ENCODE measurements at places on chromosomes 1 and 21.

DNA sequence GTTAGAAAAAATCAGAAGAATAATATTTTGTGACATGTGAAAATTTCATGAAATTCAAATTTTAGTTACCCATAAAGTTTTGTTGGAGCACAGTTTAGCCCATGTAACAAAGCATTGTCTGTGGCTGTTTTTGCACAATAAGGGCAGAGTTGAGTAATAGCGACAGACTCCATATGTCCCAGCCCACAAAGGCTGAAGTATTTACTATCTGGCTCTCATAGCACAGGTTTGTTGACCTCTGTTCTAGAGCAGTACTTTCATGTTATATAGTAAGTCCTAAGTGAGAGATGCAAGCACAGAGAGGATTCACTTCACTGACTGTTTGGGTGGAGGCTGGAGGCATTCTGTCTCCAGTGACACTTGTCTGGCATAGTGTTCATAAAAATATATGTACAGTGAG is 6.8 kb downstream of the LAMC1 start:
- DNase-seq: no peak

- DNase-seq: no peak
Measured at GRCh38 chr1:3467096-3468036, 12.9 kb downstream of the ARHGEF16 start.

DNA sequence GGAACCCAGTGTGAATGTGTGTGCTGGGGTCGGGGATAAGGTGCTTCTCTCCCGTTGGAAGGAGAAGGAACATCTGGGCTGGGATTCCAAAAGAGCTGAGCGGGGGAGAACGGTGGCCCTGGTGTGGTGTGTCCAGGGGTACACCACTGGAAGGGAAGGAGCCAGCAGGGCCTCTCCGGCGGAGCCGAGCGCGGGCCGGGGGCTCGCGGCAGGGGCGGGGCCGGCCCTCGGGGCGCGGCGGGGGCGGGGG is 231 bp upstream of the RPS6KA1 start:
- no peak for DNase-seq

DNA sequence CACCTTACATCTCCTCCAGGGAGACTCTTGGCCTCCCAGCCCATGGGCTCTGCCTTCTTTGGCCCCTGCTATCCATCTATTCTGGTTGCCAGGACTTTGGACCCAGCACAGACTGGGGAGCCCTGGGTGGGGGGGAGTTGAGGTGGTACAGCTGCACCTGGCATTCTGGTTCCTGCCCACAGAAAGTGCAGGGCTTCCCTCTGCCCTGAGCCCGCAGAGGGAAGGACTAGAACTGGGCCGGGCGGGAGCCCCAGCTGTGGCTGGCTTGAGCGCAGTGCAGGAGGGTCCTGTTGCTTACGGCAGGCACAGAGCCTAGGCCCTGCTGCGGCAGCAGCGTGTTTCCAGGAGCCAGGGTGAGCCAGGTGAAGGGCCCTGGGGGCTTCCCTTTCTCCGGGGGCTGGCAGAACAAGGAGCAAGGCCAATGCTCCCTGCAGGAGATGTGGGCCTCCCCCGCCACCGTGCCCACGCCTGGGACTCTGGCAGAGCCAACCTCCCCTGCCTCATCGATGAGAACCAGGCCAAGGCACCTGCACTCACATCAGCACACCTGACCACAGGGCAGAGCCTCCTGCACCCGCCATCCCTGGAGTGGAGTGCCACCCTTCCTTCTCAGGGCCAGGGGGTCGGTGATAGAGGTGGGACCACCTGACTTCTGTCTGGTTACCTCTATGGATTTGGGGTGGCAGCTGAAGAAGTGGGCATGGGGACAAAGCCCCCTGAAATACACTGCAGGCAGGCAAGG is 16.1 kb downstream of the PARS2 start:
- DNase-seq: no peak

- no peak for DNase-seq
Measured at GRCh38 chr1:26234644-26235370, 807 bp downstream of the CEP85 start.

Measured in activated T-helper 1 cell treated with anti-CD3 and anti-CD28 coated beads, Interleukin-12 subunit alpha, Interleukin-12 subunit beta, Interleukin-2, Interleukin-4 antibody, amounts not matched to agents 30 ng/mL and 10 ng/mL and 1 ng/mL, durations not matched to agents 14 hours and 24 hours and 36 hours (primary cell).